ENCODE measurements at places on chromosomes 16 and 17.

- DNase-seq: no peak
Measured at GRCh38 chr16:88678224-88678979, 7.9 kb downstream of the SNAI3 start.

DNA sequence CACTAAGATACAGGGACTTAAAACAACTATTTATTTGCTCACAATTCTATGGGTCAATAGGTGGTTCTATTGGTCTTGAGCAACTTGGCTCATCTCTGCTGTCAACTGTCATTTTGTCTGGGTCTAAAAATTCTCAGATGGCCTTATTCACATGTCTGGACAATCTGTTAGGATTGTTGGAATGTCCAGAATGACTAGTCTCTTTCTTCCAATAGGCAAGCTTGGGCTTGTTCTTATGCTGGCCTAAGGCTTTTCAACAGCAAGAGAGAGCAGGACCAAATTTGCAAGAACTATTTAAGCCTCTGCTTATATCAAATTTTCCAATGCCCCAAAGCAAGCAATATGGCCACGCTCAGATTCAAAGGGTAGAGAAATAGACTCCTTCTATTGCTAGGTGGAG is 240.9 kb downstream of the KIF2B start:
- no peak for DNase-seq

DNA sequence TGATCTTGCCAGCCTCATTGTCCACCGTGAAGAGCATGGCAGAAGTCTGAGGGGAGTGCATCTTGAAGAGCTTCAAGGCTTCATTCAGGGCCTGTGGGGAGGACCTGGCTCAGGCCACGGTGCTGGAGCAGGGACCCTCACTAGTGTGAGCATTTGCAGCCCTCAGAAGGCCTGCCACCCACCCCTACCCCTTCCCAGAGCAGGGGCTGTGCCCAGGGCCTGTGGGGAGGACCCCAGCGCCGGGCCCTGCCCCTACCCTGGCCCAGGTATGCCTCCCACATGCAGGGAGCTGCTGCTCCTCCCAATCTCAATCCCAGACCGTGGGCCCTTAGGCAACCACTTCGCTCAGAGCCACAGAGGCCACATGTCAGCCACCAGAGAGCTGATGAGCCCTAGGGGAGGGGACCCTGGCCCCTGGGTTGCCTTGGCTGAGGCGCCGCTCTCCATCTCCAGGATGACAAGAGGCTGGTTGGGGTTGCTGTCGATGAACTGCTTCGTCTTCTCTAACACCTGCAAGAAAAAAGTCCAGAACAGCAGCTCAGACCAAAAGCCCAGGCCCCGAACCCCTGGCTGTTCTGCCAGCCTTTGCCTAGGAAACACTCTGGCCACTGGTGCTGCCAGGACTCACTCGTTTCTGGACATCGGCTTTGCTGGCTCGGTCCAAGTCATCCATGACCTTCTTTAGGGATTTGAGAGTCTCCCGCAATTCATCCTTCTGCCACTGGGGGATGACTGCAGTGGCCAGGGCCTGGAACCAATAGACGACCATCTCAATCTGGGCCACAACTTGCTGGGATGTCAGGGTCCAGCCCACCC is 1.8 kb upstream of the EXOSC6 start:
- no peak for DNase-seq

GRCh38 chr17:7652388-7653356 is 1.9 kb downstream of the ATP1B2 start:
- DNase-seq: no peak

DNA sequence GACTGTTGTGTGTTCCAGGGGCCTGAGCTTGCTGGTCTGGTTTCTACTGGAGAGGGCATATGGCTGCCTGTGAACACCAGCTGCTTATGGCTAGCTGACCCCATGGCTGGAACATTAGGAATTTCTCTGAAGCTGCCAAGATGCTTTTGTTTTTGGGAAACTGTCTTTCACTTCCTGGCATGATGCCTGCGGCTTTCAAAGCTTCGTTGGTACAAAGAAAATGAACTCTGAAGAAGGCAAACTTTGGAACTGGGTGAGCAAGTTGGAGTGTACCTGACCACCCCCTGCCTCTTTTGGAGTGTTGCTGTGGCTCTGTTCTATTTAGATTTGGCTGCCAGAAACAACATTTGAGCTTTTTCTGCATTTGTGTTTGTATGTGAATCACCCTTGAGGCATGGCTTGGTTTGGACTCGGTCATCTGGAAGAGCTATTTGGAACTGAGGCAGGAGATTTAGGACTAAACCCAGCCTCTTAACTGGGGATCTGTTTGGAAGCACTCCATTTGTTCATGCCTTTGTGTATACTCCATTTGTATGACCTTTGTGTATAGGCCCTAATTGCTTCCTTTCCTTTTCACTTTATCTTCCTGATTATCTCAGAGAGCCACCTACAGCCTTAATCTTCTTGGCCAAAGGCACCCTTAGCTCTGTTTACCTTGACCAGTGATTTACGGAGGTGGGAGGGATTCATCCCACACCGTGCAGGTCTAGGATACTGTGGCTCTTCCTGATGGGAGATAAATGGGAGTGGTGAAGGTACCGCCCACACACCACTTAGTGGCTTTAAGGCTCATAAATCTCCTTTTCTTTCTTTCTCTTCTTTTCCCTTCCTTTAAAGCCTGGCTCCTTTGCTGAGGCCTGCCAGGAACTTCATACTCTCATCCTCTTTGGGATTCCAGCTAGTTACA is 7.3 kb upstream of the CPHXL start:
- peak; percentile 63 for DNase-seq

GRCh38 chr16:86894925-86895324 is 316.6 kb downstream of the FOXL1 start:
- DNase-seq: no peak

DNA sequence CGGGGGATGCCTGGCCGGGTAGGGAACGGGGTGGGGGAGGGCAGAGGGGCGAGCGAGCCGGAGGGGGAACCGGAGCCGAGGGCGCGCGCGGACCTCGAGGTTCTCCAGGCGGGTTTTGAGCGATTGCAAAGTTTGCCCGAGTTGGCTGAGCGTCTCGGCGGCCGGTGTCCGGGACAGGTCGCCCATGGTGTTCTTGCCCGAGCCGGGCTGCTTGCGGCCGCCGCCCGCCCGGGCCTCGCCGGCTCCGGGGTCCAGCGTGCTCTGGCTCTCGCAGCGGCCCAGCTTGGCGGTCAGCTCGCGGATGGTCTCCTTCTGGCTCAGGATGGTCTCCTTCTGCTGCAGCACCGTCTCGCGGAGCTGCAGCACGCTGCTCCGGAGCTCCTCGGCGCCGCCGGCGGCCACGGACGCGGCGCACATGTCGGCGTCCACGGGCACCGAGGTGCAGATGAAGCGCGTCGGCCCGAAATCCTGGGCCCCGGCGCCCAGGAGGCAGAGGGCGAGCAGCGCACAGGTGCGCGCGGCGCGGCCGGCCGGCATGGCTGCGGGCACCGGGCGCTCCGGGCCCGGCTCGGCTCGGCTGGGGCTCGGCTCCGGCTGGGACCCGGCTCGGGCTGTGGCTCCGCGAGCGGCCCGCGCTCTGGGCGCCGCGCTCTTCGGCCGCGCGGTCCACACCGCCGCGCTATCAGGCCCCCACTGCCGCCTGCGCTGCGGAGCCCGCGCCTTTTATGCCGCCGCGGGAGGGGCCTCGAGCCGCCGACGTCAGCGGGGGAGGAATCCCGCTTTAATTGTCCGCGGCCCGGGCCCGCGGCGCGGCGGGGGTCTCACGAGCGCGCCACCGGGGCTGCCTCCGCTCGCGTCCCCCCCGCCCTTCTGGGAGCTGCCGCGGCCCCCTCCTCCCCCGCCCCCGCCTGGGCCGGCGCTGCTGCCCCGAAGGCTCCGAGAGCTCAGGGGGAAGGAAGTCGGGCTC is at the start of gene NPTX1:
Gene NPTX1, minus strand, starts transcription at position 698 of the 967 bp plus-strand sequence. Its CDS starts 161 bp downstream, at position 537.
- no peak for DNase-seq

GRCh38 chr16:87042551-87043230 is 274.5 kb downstream of the C16orf95 start:
- no peak for DNase-seq

- no peak for DNase-seq
Measured at GRCh38 chr16:66167564-66168291, 198.8 kb upstream of the CDH5 start.

GRCh38 chr16:4837733-4838501 is 9.2 kb downstream of the GLYR1 start:
- DNase-seq: no peak

DNA sequence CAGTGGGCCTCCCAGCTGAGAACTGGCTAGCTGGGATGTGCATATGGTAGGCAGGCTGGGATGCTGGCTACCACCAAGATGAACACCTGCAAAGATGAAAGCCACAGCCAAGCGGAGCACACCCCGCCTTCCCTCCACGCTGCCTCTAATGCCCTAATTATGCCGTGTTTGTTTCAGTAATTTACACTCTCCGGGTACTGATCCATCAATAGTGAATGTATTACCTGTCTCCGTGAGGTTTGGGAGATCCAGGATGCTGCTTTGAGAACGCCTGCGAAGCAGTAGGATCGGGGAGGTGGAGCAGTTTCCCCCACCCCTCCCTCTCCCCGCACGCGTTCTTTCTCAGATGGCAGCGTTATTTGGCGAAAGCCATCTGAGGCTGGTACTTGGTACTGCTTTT is 28.9 kb upstream of the GSE1 start:
- DNase-seq: no peak

DNA sequence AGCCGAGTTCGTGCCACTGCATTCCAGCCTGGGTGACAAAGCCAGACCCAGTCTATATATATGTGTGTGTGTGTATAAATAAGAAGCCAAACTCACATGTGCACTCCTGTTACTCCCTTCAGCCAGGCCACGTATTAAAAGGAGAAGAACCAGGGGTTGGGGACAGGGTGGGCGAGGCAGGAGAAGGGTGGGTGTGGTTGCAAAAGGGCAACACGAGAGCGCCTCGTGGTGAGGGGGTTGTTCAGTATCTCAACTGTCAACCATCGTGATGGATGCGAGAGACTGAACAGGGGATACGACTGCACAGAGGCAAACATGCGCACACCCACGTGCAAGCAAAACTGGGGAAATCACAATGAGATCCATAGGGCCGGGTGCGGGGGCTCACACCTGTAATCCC is 54.9 kb downstream of the ABCC6 start:
- no peak for DNase-seq

- no peak for DNase-seq
Measured at GRCh38 chr17:55420776-55421178, 858 bp downstream of the MMD start.

- no peak for DNase-seq
Measured at GRCh38 chr16:81770008-81770407, 9.1 kb upstream of the PLCG2 start.

DNA sequence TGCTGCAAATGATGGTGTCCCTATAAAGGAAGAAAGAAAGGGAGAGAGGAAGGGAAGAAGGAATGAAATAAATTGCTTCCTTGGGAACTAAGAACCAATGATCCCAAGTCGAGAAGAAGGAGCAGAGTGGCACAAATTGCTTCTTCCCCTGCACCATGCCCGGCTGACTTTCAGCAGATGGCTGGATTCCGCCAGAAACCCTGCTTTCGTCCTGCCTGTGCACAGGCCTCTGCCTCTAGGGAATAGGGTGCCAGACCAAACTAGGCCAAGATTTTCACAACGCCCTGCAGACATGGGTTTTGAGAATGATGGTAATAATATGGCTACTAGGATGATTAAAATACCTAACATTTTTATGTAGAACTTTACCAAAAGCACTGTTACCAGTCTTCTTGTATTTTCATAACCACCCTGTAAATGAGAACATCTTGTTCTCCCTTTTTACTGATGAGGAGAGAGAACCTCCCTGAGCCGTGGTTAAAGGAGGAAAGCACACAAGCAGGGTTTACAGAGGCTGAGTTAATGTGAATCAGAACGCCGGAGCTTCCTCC is 122.1 kb upstream of the HSBP1 start:
- no peak for DNase-seq
